Stimulated activated CD8-positive, alpha-beta memory T cell treated with anti-CD3 and anti-CD28 coated beads, Interleukin-4, amount 100 ng/mL, for 24 hours (primary cell): ENCODE measurements at places on chromosomes 12 and 14.

GRCh38 chr12:42871816-42872215 lies 282.3 kb upstream of the PRICKLE1 start:
- no peak for DNase-seq

- DNase-seq = no peak
Measured at GRCh38 chr14:72751276-72752033, 142.4 kb downstream of the DPF3 start.

DNA sequence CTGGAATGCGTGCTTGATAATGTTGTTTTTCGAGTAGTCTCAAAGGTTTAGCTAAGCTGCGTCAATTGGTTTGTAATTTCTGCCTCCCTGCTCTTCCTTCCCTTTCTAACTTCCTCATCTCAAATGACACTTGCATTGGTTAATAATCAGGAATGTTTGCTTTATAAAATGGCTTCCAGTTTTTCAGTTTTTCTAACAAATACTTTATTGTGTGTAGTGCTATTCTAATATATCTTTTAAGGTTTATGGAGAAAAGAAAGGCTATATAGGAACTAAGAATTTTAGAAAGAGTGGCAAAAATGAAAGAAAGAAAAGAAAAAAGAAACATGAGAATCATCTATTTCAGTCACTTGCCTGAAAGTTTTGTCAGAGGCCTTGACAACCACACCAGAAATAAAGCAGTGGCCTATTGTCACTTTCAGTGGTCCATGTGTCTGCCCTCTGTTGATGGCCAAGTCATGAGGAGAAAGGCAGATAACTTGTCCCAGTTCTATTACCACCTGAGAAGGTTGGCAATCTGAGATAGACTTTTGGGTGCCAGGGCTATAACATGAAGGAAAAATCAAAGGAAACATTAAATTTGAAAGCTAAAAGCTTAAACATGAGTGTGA lies 221.9 kb upstream of the KITLG start:
- DNase-seq = no peak

DNA sequence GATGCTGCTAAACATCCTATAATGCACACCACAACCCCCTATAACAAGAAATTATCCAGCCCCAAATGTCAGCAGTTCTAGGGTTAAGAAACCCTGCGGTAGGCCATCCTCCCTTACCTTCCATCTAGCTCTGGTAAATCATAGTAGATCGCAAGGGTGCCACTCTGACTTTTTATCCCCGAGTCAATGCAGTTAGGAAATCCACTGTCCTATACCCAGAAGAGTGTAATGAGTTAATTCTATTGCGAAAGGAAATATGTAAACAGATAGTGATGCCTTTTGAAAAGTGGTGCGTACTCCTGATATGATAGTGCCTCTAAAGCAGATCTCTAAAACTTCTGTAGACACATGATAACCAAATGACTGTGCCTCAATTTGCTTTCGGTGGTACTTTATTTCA lies 29.8 kb downstream of the SCFD1 start:
- DNase-seq = no peak

GRCh38 chr12:70758494-70758845 lies 121.2 kb upstream of the PTPRB start:
- no peak for DNase-seq

DNA sequence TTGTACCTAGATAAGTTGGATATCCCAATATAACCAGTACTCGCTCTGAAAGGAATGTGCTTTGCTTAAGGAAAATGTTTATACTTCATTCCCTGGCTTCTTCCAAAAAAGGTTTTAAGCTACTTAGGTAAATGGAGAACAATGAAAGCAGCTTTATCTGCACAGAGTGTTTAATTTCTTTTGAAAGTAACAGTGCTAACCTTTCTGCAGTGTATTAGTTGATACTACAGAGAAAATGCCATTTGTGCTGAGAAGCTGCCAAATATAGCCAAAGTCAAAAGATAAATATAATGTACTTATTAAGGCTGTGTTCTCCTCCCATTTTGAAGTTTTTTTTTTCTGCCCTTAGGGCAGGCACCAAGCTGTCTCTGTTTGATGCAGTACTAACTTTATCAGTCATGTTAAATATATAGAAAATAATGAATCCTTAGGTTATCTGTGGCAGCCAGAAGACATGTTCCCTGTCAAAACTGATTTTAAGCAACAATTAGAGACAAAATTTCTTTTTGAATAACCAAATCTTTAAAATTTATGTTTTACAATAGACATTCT lies 145.4 kb upstream of the KITLG start:
- no peak for DNase-seq

- DNase-seq = no peak
Measured at GRCh38 chr14:31312934-31313333, 105.3 kb upstream of the HECTD1 start.

DNA sequence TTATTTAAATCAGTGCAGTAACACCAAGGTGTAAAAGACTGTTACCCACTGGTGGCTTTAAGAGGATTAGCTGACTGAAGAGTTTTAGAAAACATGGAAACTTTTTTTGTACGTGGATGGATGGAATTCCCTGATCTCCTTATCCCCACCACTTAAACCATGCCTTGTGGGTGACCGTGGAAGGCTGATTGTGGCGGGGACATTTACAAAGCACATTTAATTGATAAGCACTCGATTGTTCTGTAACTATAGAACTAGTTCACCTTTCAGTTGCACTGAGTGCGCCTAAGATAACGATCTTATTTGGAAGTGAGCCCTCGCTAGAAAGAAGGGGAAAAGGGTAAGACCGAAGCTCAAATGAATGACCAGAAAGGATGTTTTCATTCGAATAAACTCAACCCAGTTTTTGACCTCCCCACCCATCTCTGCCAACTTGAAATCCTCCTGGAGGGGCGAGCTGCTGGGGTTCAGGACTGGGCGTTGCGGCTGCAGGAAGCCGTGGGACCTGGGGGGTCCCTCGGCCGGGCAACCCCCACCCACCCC lies 688 bp upstream of the RASSF3 start:
- no peak for DNase-seq

DNA sequence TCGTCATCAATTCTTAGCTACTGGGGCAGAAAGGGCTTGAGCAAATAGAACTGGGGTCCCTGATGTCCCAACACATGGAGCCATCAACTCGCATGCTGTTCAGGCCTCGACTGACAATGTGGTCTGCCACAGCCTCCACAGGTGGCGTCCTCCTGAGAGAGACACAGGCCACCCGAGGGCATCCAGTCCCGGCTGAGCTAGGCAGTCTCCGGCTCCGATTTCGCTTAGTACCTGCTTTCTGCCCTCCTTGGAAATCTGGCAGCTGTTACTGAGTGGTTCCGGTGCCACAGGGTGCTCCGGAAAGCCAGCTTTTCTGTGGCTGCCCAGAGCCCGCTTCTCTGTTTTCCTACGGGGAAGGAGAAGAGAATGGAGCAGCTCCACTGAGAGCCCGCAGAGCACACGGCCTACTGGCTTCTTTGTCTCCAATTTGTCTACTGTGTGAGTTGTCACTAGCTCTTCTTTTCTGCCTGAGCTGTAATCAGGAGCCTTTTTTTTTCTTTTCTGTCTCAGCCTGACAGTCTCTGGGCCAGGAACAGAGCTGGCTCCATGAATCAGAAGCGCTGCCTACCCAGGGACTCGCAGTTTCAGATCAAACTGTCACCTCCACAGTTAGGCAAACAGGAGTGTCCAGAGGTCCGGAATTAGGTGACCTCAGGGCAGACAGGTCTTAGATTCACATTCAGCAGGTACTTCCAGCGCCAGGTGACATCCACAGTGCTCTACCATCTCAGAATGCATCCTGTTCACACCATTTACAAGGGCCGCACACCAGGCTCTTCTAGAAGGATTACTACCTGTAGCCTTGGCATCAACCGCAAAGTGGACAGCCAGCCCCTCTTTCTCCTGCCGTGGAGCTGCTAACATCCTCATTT lies 73.3 kb downstream of the MOK start:
- DNase-seq = no peak

DNA sequence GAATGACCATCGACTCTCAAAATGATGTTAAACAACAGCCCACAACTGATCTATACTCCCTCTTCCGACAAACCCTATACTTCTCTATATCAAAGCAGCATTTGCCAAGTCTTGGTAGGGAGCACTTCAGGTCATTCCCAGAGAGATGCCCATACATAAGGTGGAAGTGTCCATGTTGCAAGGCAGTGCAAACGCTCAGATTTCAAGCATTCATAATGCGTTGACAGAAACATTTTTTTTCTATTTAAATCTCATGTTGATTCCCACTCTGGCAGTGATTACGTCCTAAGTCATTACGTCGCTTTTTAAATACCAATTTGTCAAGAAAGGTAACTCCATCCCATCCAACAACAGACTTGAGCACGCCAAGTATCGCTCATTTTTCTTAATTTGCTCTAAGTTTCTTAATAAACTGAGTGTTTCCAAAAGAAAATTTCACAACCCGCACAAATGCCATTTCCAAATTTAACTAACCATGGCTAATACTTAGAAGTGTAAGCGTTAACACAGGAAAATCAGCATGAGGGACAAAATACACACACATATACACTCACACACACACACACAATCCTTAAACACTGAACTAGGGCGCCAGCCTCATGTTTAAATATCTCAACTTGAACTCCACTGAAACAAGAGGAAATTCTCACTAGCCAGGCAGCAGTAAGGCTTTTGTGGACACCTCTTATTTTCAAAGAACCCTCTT lies 1.1 kb downstream of the GXYLT1 start:
- DNase-seq = no peak

- no peak for DNase-seq
Measured at GRCh38 chr14:80212023-80212397, 706 bp upstream of the DIO2 start.

DNA sequence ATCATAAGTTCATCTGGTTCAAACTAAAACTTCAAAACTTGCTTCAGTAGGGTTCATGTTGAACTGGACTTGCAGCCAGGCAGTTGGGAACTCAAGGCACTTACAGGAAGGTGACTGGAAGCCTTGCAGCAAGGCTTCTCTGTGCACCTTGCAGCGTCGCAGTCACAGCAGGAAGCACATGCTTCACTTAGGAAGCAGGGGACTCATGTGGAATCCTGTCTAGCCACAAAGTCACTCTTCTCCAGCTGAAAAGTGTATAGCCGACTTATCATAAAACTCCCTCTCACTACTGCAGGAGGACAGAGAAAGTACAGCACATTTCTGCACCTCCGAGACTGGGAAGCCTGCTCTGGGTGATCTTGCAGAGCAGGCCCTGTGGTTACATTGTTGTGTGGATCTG lies 114.0 kb upstream of the PRB2 start:
- no peak for DNase-seq

GRCh38 chr12:18953505-18953904 lies 176.0 kb upstream of the PLEKHA5 start:
- no peak for DNase-seq
